ENCODE measurements at places on chromosomes 2 and 18.
A peak's percentile ranks its signal among the peaks of the same experiment; 100 is the strongest.

DNA sequence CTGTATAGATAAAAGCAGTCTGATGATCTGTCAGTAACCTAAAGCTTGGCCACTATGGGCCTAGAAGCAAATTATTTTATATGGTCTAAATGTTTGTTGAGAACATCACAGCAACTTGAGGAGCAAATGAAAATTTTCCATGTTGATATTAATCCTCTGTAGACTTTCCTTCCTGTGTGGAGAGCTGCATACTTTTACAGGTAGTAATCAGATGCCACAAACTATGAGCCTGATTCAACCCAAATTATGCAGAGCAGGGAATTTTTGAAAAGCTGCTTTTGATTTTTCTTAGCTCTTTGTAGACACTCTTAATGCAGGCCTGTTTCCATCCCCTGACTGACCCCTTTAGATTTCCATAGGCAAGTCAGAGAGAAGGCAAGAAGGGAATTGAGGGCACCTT lies 17.3 kb downstream of the PAX3 start:
- DNase-seq = no peak

- DNase-seq = peak; percentile 83
These were observed 1.8 kb downstream of the GYPC start for GRCh38 chr2:126657636-126658318.

DNA sequence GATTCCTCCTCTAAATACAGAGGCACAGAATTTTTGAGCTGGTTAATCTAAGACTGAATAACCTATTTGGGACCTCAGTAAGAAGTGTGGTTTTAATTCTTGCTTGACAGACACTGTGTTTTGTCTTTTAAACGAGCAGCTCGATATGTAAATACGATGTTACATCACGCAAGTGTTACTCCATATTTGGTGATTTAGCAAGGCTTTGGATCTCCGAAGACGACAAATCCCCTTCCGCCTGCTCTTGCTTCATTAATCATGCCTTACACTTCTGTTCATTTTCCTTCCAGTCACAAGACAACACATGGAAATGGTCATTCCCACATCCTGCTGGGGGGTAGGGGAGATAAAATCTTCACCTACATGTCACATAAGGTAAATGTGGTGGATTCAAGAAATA lies 9.4 kb downstream of the BCL11A start:
- DNase-seq = no peak

DNA sequence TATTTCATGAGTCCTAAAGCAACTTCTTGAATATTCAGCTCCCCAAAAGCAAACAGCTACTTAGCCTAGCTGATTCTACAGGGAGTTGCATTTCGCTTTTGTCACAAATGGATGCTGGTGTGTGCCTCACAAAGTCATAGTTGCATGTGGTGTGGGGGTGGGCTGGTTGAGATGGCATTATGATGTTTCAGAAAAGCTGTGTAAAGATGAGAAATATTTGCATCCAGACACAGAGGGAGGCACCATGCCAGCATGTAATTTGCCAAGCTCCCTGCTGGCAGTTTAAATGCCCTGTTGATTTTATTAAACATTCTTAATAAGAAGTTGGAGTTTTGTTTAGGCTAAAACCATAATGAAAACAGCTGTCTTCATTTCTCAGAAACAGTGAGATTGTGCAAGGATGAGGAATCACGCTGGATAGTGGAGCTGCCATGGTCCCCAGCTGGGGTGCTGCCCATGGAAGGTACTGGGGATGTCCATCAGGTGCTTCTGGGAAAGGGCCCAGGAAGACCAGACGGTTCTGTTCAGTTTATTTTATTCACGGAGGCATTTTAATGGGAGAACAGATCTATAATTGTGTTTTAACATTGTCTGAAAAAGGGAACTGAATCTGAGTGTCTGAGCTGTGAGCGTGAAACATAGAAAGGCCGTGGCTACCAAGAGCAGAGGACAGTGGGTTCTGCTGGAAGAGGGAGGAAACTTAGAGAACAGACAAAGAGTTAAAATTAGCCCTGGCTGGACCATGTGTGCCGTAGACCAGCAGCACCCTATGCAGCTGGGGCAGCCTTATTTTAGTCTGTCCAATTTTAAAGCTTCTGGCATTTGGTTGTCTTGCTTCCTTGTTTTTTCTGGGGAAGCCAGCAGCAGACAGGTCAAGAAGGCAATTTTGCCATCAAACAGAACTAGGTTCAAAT lies 177.1 kb downstream of the FAM210A start:
- DNase-seq = no peak

DNA sequence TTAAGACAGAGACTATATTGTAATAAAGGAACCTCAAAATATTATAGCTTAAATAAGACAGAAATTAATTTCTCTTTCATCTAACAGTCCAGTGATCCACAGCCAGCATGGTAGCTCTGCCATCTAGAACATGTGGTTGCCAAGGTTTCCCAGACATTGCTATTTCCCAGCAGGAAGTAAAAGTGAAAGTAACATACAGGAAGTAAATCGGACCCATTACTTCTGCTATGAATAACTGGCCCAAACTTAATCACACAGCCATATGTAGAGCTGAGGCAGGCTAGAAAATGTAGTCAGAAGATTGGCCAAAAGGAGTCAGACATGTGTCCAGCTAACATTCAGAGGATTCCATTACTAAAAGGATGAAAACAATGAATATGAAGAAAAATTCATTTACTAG lies 71.0 kb downstream of the NOL4 start:
- DNase-seq = no peak

DNA sequence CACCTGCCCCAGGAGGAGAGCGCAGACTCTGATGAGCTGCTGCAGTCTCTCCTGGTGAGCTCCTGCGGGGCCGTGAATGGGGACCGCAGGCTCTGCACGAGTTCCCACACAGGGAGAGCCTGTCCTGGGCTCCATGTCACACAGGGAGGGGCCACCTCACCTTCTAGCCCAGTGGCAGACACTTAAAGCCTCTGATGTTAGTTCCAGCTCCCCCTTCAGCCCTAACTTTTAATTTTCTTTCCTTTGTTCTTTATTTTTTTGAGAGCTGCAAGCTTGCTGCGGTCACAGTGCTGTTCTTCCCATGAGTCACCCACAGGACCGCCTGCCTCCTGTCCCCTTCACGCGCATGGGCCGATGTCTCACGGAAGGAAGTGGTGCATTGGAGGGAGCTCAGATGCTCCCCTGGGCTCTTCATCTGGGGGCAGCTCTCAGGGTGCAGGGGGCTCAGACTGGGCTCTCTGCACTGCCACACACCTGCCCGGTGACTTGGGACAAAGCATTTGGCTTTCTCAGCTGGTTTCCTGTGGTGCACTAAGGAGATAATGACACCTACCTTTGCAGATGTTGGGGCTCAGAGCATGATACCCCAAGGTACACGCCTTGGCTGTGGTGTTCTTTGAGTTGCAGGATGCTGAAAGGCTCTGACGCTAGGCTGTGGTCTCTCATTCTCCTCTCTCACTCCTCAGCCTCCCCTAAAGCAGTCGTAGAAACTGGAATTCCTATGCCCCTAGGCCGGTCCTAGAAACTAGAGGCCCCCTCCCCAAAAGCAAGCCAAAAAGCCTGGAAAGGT lies 37.2 kb upstream of the PXDN start:
- peak; percentile 62 for DNase-seq

DNA sequence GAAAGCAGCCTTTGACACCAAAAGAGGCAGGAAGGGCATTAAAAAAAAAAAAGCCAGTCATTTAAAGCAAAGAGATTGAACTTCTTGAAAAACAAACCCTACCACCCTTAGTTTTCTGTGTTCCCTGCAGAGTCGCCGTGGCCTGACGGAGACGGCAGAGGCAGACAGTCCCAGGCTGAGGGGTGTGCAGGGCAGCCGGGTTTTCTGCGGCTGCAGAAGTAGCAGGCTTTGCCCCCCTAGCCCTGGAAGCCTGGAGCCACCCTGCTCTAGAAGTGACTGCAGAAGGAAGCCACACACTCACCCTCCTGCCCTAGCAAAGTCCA lies 2.8 kb downstream of the INPP5D start:
- DNase-seq = no peak

GRCh38 chr2:24708537-24709152 lies 84.5 kb downstream of the PTRHD1 start:
- DNase-seq = no peak

DNA sequence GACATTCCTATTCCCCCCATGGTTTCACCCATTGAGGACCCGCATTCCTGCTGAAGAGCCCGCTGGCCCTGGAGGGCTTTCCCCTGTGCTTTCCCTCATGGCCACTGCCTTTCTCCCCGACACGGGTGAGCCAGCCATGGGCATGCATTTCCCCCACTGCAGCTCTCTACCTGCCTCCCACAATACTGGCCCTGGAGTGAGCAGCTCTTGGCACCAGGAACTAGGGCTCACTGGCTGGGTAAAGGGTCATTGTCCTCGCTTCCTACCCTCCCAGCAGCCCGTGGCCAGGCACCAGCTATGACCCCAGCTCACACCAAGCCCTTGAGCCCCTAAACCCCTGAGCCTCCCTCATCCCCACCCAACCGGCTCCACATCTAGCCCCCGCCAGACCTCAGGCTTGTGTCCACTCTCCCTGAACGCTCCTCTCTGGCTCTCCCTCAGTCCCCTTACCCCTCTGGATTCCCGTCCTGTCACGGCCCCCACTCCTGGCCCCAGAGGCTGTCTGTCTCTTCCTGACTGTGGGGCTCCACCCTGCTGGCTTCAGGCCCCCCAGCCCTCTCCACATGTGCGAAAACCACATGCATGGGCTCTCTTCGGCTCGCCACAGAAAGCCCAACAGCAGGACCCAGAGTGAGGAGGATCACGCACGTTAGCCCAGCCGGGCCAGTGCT lies 199.8 kb downstream of the ZFP36L2 start:
- no peak for DNase-seq

GRCh38 chr18:59938676-59939075 lies 38.9 kb downstream of the PMAIP1 start:
- no peak for DNase-seq

DNA sequence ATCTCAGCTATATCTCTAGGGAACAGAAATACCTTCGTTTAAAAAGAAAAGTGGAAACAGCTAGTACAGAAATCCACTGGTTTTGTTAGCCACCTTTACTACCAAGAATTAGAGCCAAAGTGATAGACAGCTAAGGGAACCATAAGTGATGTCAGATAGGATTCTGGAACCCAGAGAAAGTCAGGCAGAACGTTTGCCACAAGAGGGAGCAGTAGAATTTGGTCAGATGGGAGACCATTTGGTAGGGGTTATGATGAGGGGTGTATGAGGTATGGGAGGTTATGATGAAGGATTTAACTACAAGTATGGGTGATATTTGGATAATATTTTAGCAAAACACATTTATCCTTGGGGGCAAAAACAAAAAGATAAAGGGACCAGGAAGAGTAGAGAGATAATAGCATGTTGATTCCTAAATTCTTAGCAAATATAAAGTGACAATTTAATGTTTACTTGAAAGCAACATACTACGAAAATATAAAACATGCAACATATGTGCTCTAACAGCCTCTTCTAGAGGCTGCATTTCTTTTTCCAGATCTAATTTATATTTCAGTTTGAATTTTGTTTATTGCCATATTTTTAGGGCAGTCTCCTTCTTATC lies 3.3 kb downstream of the SLC8A1 start:
- no peak for DNase-seq

DNA sequence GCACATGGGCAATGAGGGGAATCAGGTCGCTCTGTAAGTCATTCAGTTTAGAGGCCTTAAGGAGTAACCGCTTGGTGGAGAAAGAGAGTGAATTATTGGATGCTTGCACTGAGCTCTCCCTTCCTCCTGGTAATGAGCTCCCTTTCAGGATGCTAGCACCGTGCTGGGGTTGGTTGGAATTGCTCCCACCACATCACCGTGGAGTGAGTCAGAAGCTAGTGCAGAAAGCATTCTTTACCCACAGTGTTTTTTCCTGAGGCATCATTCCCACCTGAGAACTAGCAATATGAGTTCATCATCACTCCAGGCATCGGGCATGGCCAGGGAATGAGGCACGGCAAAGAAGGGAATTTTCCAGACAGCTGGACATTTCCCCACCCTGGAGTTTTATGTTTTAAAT lies 57.6 kb downstream of the ITGB6 start:
- DNase-seq = no peak

DNA sequence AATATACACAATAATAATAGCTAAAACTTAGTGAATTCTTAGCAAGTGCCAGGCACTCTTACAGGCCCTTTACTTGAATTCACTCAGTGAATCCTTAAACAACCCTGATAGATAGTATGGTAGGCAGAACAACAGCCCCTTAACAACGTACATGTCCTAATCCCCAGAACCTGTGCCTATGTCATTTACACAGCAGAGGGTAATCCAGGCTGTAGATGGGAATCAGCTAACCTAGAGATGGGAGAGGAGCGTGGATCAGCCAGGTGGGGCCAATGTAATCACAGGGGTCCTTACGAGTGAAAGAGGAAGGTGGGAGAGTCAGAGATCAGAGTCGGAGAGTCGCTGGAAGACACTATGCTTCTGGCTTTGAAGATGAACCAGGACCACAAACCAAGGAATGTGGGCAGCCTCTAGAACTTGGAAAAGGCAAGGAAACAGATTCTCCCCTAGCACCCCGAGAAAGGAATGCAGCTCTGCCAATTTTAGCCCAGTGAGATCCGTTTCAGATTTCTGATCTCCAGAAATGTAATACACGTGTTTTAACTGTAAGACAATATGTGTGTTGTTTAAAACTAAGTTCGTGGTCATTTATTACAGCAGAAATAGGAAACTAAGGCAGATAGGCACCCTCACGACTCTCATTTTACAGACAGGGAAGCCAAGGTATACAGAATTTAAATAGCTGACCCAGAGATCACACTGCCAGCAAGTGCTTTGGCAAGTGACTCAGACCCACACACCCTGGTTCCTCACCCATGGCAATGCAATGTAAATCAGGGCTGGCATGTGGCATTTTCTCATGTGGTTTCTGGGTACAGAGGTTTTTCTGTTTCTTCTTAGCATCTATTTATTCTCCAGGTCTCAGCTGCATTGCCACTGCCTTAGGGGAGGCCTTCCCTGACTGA lies 68.9 kb downstream of the DOCK10 start:
- DNase-seq = no peak

GRCh38 chr2:202780514-202781021 lies 91.0 kb downstream of the ICA1L start:
- peak; percentile 57 for DNase-seq

DNA sequence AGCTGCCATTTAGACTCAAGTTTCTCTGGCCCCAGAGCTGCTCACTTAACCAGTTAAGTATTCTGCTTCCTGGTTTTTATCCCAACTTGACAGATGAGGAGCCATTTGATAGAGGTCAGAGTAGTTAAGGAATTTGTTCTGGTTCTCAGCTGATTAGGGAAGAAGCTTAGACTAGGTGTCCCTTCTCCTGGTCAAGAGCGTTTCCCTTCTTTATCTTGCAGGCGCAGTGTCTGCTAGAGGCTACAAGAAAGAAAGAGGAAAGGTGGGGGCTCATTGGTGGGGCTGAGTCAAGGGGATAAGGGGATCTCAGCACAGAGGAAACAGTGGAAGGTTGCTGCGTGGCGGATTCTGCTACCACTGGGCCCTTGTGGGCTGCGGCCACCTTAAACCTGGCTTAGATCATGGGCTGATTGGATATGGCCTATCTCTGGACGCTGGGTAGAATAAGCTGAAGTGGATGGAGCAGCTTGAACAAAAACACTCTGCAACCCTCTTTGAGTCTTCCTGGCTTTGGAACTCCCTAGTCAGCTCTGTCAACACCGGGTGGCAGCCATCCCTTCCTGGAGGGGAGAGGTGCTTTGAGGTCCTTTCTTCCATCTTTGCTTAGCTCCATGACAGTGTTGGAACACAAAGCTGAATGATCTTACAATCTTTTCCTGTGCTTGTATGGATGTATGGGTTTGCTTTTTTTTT lies 70.8 kb downstream of the QPCT start:
- DNase-seq = no peak
